ENCODE measurements at places on chromosomes 11 and 22. TPM values are rescaled to one million over a fixed set of nuclear protein-coding genes. Genes with fewer than 3 reads are reported as not detected.

GRCh38 chr22:31056986-31057599 is 24.0 kb upstream of the SMTN start:
- no peaks in the 10 kb centered on the region for H3K36me3 ChIP-seq
- peaks cover 29% of the 10 kb centered on the region for H3K4me1 ChIP-seq
- no peaks in the 10 kb centered on the region for H3K27me3 ChIP-seq
- no peak for DNase-seq
- no peak overlapping the region for H3K4me3 ChIP-seq

GRCh38 chr22:49519117-49519737 is 308.4 kb downstream of the BRD1 start:
- H3K4me1 ChIP-seq, result no peaks in the 10 kb centered on the region
- no peaks in the 10 kb centered on the region for H3K36me3 ChIP-seq
- no peaks in the 10 kb centered on the region for H3K27me3 ChIP-seq

DNA sequence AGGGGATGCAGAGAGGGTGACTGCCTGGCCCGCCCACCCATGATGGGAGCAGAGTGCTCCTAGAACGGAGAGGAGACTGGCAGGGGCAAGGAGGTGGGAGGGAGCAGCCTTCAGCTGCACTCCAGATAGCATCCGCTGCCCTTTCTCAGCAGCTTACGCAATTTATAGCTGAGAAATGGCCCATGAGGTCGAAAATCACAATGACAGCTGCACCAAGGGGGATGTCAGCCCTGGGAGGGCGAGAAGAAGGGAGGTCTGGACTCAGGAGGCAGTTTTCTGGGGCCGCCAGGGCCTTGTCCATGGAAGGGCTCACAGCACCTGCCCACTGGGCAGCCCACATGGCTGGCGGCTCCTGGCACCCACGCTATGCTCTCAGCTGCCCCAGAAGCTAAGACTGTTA is 17.6 kb upstream of the MOB2 start:
- H3K4me1 ChIP-seq, result no peaks in the 10 kb centered on the region
- no peaks in the 10 kb centered on the region for H3K36me3 ChIP-seq
- no peak overlapping the region for H3K4me3 ChIP-seq
- no peaks in the 10 kb centered on the region for H3K27me3 ChIP-seq

GRCh38 chr11:27485930-27486773 is 13.6 kb upstream of the LGR4 start:
- no peak for DNase-seq
- H3K27me3 ChIP-seq, result no peaks in the 10 kb centered on the region
- H3K4me1 ChIP-seq, result no peaks in the 10 kb centered on the region
- peaks cover 24% of the 10 kb centered on the region for H3K36me3 ChIP-seq

GRCh38 chr11:128643661-128644317 is 50.1 kb upstream of the FLI1 start:
- no peak for DNase-seq
- no peak overlapping the region for H3K27ac ChIP-seq
- no peaks in the 10 kb centered on the region for H3K27me3 ChIP-seq
- H3K4me3 ChIP-seq, result no peak overlapping the region
- no peaks in the 10 kb centered on the region for H3K36me3 ChIP-seq

DNA sequence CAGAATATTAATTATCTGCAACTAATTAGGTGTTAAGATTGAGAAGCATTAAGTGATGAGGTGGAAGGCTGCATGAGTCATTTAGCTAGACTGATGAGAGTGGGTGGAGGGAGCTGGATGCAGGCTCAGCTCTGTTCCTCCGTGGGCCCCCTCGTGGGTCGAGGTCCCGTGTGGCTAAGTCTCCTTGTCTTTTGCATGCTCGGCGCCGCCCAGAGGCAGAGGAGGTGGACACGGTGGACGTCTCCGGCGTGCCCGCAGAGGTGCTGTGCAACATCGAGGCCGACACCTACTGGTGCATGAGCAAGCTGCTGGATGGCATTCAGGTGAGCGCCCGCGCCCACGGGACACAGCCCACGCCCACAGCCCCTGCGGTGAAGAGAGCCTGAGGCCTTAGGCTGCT is 211.6 kb downstream of the TBC1D22A start:
- no peak overlapping the region for H3K27ac ChIP-seq
- no peaks in the 10 kb centered on the region for H3K4me1 ChIP-seq
- no peaks in the 10 kb centered on the region for H3K36me3 ChIP-seq
- DNase-seq, result no peak
- H3K4me3 ChIP-seq, result no peak overlapping the region
- no peaks in the 10 kb centered on the region for H3K27me3 ChIP-seq

- no peak overlapping the region for H3K27ac ChIP-seq
- DNase-seq, result no peak
- no peaks in the 10 kb centered on the region for H3K27me3 ChIP-seq
- no peaks in the 10 kb centered on the region for H3K36me3 ChIP-seq
Measured at GRCh38 chr11:134850566-134850965, 438.5 kb upstream of the B3GAT1 start.

UPK3A gene
- total RNA-seq, result not detected
